ENCODE measurements at places on chromosomes 7 and 10.

DNA sequence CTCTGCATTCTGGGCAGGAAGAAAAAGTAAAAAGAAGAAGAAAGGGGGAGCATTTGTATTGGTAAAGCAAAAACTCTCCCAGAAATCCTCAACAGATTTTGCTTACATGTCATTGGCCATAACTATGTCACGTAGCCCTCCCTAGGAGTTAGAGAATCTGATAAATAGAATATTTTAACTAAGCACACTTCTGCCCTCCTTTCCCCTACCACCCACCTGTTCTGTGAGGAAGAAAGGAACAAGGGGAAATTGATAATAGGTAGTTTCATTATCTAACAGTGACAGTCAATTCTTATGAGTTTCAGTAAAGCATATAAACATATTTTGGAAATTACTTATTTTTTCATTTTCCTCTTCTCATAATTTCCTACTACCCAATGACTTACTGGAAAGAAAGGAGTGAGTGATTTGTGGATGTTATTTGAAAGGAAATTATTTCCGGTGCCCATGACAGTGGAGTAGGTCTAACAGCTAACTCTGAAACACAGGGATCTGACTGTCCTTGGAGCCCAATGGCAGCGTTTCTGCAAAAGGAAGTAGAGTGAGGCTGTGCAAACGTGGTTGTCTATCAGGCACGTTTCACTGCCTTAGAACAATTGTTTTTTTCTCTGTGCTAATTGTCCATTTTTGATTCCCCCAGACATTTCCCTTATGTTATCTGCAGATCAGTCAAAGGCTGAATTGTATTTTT is 128.6 kb upstream of the MDFIC start:
- DNase-seq: peak; percentile 48

DNA sequence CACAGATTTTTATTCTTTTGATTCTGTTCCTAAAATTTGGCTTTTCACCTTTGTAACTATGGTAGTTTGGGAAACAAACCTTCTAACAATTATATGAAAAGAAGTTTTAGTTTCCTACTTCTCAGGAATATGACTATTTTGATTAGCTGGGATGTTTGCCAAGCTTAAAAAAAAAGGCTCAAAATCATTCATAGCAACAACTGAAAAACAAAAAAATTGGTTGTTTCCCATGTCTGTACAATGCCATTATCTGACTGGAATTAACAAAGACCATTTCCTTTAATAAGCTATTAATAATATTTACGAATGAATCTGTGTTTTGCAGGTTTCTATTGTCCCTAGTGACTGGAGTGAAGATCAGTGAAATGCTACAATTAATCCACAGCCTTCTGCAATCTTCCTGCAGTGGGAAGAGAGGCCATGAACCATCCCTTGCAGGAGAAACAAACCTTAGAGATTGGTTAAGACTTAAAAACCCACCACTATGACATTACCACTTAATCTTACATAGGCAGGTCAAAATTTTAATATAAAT is 4.2 kb downstream of the PURB start:
- no peak for DNase-seq

- DNase-seq: no peak
Observed at GRCh38 chr10:132098539-132099388, 33.0 kb downstream of the JAKMIP3 start.

DNA sequence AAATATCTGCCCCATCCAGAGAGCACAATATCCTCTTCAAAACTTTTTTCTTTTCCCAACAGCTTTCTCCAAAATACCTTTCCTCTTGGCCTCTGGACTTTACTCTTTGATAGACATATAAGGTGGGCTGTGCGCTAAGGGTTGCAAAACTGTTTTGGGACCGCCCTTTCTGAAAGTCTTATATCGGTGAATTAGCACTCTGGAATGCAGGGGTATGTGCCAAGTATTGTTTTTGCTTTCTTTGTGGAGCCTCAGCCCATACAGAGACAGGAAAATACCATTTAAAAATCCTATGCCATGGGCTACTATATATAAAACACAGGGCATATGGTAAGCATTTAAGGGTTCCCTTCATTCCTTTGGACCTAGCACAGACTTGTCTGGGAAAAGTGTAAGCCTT is 37.7 kb downstream of the PPP1R17 start:
- no peak for DNase-seq

DNA sequence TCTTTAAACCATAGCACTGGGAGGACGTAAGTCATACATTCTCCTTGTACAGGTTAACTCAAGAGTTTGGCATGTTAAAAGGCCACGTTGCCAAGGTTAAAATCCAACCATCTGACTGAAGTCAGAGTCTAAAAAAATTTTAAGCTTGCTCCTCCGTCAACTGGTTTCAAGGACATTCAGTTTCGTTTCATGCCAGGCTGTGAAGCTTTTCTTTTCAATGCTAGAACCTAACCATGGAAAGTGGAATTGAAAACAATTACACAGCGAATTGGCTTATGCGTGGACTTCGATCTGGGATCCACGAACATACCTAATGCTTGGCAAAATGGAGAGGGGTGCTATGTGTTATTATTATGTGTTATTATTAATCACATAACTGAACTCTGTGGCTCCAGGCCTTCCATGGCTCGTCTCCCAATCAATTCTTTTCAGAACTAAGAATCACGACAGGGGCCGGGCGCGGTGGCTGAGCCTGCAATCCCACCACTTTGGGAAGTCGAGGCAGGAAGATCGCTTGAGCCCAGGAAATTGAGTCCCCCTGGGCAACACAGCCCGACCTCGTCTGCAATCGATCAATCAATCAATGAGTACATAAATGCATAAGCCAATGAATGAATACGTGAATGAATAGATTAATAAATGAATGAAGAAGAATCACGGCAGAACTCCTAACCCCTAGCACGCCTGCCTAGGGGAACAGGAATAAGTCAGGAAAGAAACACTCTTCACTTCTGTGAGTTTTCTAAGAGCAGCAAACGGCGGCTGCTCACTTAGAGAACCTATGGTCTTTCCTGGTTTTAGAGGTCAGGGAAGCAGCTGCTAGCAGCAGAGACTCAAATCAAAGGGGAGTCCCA is 733 bp upstream of the ARL5B start:
- peak; percentile 13 for DNase-seq

GRCh38 chr7:57423768-57424167 is 26.2 kb upstream of the ZNF716 start:
- no peak for DNase-seq

DNA sequence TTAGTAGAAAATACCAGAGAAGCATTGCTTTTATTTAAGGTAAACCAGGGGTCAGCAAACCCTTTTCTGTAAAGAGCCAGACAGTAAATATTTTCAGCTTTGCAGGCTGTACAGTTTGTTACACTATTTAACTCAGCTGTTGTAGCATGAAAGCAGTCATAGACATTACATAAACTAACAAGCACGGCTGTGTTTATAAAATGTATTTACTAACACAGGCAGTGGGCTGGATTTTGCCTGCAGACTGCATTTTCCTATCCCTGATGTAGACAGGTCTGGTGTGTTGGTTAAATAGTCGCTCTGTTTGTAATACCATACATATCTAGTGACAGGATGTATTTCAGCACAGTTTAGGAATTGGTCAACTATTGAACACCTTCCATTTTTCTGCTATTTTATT is 129.3 kb downstream of the ST7 start:
- DNase-seq: no peak

Measured in activated naive CD4-positive, alpha-beta T cell treated with anti-CD3 and anti-CD28 coated beads for 36 hours (primary cell).